ENCODE measurements at places on chromosomes 6 and 20.

GRCh38 chr20:63080811-63081210 lies 74.0 kb upstream of the BHLHE23 start:
- no peak for DNase-seq

DNA sequence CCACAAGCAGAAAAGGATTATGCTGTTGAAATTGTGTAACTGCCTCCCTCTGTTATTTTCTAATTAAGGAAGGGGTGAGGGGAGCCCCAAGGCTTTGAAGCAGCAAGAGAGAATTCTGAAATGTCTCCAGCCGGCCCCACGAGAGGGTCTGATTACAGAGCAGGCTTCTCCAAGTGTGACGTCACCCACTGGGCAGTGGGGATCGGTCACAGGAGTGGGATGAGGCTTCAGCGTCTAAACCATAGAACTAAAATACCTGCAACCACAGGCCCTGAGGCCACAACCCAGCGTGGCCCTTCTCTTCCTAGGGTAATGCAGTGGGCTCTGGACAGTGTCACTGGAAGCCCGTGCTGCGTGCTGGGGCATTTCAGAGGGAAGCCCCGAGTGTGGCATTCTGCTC lies 38.6 kb upstream of the APCDD1L start:
- DNase-seq = no peak

DNA sequence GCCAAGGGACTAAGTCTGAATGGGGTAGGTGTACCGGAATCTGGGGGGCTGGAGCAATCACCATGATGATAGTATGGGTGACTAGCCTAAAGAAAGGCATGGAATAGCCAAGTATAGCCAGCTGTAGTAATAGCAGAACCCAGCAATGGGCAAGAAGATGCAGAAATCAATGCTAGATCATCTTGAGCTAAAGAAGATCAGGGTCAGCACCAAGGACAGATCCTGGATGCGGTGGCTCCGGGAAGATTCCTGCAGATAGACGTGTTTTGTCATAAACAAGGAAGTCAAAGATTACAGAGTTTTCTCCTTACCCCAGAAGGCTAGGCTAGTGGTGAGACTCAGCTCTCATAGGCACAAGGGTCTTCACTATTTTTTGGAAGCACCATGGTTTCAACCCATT lies 561.6 kb upstream of the CHD6 start:
- DNase-seq = no peak

DNA sequence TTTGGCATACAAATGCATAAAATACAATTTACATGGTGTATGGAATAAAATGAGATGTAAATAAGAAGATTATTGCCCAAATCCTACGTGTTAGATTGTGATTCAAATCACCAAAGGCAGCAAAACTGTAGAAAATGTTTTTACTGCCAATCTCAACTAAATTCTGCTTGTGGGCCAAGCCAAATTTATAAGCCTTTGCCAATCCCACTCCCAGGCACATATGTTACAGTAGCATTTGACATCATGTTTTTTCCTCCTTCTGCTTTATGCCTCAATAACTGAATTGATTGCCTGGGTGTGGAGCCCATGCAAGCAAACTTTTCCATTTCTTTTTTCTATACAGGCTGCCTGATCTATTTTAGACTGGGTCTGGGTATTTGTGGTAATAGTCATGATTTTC lies 36.3 kb upstream of the LRRC1 start:
- no peak for DNase-seq

GRCh38 chr6:117384659-117385058 lies 41.1 kb downstream of the ROS1 start:
- no peak for DNase-seq

- no peak for DNase-seq
Measured at GRCh38 chr6:17022604-17023003, 79.2 kb upstream of the STMND1 start.

DNA sequence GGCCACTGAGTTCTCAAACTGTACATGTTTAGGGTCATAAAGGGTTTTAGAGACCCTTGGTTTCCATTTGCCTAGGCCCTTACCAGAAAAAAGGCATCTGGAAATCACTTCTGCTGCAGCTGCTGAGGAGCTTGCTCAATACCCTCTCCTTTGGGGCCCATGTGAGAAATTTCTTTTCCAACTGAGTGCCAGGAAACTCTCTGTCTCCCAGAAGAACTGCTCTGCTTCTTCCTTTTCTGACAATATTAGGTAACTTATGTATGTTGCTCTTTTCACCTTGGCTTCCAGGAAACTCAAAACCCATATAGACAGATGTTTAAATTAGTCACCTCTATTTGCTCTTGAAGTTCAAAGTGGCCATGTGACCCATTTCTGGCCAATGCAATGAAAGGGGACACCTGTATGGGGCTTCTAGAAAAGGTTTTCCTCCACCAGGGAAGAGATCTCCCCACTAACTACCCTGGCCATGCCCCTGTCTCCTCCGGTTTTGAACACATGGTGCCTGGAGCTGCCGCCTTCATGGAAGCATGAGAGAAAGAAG lies 121.6 kb downstream of the PREX1 start:
- DNase-seq = no peak

- no peak for DNase-seq
Measured at GRCh38 chr6:45808042-45808645, 207.5 kb downstream of the CLIC5 start.

GRCh38 chr6:16135066-16135465 lies 6.2 kb downstream of the MYLIP start:
- DNase-seq = no peak

DNA sequence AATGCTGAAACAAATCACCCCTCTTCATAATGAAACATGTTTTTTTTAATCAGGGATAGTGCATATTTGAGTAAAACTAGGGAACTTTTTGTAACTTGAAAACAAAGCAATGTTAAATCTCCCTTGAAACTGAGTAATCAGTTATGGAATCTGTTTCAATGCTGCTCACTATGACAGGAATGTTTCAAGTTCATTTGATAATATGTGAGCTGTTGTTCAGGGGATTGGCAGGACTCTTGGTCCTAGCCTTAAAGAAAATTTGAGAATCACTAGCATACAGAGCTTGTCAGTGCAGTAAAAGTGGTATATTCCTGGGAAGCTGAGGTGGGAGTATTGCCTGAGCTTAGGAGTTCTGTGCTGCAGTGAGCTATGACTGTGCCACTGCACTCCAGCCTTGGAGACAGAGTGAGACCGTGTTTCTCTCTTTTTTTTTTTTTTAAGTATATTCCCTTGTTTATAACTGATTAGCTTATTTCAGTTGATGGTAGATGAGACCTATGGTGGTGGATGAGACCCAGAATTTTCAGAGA lies 21.6 kb upstream of the CALHM6 start:
- no peak for DNase-seq

DNA sequence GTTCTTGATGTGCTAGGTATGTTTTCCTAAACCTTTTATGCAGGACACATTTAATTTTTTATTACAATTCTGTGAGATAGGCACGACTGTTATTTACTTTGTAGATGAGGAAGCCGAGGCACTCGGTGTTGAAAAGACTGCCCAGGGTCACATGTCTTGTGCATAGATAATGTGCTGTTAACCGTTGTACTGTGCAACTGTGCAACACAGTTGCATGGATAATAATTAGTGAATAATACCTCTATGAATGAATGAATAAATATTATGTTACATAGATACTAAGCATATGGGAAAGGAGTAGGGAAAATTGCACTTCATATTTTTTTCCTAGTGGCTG lies 60.3 kb upstream of the DEK start:
- no peak for DNase-seq

GRCh38 chr6:75643173-75643572 lies 41.5 kb downstream of the SENP6 start:
- no peak for DNase-seq

- no peak for DNase-seq
Measured at GRCh38 chr6:72783035-72783434, 161.2 kb downstream of the KCNQ5 start.

- no peak for DNase-seq
Measured at GRCh38 chr6:33675968-33676367, 35.5 kb downstream of the UQCC2 start.
